Stimulated activated CD8-positive, alpha-beta memory T cell treated with anti-CD3 and anti-CD28 coated beads, Interleukin-4, amount 100 ng/mL, for 1 hour (primary cell): ENCODE measurements at places on chromosomes 1 and 21.

- no peak for DNase-seq
These were observed 113.0 kb downstream of the OSBPL9 start for GRCh38 chr1:51729824-51730301.

DNA sequence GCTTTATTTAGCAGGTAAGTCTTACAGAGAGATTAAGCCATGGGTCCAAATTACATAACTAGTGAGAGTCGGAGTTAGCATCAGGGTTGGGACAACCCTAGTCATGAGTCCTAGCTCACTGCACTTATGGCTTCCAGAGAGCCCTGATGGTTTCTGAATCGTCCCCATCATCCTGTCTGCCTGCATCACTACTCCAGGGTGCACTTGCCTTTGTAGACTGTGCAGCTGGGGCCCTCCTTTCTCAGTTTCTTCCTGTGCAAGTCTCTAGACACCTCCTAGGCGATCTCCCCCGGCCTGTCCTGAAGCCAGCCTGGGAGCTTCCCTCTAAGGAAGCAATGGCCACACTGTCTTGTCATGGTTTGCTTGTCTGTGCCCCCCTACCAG lies 37.1 kb downstream of the KIAA0040 start:
- no peak for DNase-seq

- no peak for DNase-seq
These were observed 316.8 kb upstream of the SNX7 start for GRCh38 chr1:98344731-98345130.

GRCh38 chr1:85502625-85503083 lies 37.7 kb upstream of the DDAH1 start:
- no peak for DNase-seq

- DNase-seq, result no peak
These were observed 3.7 kb downstream of the CCDC24 start for GRCh38 chr1:43994794-43995790.

DNA sequence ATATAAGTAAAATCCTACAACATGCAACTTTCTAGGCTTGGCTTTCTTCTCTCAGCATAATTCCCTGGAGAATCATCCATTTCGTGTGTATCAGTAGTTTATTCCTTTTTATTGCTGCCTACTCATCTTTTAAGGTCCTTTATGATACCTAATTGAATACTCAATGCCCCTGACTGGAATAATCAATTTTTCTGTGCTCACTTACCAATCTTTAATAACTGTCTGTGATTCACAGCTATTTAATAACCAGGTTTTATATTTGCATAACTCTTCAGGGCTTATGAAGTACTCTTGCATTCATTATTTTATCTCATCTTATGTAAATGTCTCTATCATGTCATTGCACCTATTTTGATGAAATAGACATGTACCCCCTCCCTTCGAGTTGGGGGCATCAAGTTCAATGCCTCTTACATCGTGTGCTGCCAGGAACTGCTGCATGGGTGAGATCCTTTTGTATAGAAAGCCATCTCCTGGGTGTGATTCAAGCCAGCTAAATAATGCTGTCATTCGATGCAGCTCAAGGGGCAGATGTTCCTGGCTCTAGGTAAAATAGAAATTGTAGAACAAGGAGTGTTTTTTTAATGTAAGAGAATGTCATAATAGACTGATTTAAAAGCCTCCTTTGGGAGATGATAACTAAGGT lies 222.7 kb downstream of the SLC35F3 start:
- DNase-seq, result no peak

DNA sequence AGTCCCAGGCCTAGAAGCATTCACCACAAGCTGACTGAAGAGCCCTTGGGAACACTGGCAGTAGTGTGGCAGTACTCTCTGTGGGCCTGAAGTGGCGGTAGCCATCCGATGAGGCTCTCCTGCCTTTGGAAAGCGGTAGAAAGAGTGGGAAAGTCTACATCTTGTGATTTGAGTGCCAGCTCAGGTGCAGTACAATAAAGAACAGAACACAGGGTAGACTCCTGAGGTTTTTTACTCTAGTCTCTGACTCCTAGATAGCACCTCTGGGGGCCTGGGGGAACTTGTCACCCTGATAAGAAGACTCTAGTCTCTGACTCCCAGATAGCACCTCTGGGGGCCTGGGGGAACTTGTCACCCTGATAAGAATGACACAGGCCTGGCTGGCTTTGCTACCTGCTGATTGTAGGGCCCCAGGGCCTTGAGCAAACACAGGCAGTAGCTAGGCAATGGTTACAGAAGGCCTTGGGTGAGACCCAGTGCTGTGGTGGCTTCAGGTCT lies 18.0 kb upstream of the IL20 start:
- DNase-seq, result no peak
